ENCODE measurements at places on chromosomes 3 and 15.

DNA sequence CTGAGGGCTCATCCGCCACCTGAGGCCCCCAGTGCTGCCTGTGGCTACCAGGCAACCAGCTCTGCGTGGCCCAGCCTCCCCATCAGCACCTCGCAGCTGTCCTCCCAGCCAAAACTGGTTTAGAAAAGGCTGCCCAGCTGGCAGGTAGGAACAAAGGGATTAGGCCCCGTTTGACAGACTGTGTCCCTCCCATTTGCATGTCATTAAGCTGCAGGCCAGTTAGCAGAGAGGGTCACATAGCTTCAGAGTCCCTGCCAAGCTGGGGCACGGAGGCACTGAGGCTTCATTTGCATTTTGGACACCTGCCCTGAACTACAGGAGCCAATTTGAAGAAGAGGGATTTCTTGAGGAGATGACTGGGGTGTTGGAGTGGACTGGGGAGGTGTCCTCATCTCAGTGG, 177.9 kb downstream of the TLE3 start:
- no peak for DNase-seq

- no peak for DNase-seq
These were observed 316.5 kb downstream of the MEX3B start for GRCh38 chr15:81729340-81729739.

DNA sequence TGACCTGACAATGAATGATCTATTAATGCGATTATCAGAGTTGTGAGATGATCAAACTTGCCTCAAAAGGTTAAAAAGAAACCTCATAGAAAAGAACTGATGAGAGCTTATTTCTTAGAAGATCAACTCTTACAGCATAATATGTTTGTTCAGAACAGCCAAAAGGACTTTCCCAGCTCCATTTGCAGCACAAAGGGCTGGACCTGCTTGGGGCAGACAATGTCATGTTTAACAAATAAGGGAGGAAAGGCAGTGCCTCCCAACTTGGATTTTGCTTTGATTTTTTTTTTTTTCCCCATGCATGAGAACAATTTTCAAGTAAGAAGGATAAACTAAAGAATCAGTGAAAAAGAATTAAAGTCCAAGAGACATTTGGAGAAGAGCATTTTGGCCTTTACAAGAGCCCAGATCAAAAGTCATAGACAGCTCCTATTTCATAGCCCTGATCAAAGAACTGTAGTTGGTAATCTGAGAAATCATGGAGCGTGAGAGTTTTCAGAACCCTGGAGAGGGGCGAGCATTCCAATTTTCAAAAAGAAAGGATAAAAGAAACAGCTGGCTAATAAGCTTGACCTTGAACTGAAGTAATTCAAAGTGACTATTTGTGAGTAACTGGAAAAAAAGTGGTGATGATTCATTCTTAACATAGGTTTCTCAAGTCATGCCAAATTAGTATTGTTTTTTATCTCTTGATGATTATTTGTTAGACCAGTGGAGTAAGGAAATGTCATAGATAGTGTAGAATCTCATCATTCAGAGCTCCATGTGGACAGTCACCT, 136.0 kb upstream of the CFAP20DC start:
- DNase-seq = no peak

DNA sequence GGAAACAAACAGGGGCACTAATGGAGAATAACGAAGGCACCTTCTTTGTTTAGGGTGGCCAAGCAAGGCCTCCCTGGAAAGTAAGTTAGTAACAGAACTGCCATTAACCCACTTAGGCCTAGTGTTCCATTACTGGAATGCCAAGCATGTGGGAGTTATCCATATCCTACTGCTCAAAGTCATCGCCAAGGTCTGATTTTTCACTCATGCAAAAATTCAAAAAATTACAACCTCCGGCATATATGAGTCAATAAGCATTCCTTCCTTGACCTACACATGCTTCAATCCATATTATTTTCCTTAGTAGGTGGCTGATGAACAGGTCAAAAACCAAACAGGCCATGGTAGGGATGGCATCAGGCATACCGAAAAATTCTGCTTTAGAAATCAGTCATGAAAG, 1097.2 kb downstream of the FHIT start:
- DNase-seq = no peak

DNA sequence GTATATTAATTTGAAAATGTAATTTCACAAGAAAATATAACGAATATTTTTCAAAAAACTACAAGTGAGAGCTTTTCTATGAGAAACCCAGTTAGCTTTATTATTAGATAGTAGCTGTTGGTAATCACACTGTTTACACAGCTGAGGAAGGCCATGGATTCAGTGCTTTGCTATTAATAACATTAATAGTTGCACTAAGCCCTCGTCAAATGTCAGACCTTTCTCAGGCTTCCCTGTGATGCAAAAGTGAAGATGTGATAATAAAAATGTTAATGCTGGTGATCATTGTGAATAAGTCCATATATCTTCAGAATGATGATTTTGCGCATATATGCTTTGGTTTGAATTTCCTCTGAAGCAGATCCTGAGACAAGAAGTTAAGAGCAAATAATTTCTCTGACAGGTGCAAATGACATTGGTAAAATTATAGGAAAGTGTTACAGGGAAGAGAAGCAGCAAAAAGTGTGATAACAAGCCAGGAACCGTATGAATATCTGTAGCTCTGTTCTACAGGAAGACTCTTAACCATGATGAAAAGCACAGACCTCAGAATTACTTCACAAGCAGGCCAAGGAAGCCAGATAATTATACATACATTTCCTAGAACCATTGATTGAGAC, 56.5 kb upstream of the CNTN6 start:
- DNase-seq = no peak

- no peak for DNase-seq
These were observed 143.9 kb downstream of the APBA2 start for GRCh38 chr15:29029651-29030195.

GRCh38 chr15:54289590-54290136, 311.4 kb downstream of the UNC13C start:
- DNase-seq = no peak

DNA sequence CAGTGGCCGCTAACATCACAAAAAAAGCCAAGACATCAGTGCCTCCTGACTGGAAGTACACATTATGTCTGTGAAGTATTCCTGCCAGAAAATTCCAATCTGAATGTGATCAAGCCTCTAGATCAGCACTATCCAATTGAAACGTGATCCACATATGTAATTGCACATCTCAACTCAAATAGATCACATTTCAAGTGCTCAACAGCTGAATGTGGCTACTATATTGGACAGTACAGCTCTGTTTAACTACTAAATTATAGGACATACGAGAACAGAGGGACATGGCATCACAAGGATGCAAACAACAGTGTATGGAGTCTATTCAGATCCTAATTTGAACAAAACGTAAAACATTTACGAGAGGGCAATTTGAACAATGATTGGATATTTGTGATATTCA, 542 bp upstream of the UBAP1L start:
- DNase-seq = no peak

GRCh38 chr3:110929816-110930215, 141.8 kb upstream of the NECTIN3 start:
- DNase-seq = no peak

DNA sequence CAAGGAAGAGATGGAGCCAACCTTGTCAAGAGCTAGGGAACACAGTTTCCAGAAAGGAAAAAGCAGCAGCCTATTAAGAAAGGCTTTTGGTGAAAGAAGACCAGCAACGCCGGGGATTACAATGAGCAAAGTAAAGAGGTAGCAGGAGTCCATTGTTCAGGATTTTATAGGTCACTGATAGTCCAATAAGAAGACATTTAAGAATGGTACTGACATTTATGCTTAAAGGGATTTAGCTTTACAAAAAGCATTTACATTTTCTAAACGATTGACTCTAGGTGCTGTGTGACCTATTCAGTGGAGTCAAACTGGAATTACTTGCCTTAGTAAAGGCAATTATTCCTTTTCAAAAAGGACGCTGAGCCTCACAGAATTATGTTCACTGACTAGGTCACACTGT, 40.8 kb downstream of the CSNK1G1 start:
- DNase-seq = no peak

GRCh38 chr3:47762233-47762632, 19.5 kb downstream of the SMARCC1 start:
- no peak for DNase-seq

- DNase-seq = peak; percentile 9
These were observed 31.6 kb upstream of the SLC35G2 start for GRCh38 chr3:136787349-136787748.

DNA sequence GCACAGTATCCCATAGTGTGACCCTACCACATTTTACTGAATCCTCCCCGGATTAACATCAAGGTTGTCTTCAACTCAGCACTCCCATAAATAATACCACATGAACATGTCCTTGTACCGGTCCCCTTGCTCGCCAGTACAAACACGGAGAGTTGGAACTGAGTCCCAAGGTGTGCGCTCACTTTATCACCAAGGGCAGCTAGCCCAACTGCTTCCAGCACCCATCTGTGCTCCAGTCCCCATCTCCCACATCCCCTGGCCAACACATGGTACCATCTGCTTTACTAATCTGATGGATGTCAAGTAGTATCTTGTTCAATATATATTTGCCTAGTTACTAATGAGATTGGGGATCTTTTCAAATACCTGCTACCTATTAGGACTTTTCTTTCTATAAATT, 64.7 kb downstream of the ISG20 start:
- DNase-seq = no peak

DNA sequence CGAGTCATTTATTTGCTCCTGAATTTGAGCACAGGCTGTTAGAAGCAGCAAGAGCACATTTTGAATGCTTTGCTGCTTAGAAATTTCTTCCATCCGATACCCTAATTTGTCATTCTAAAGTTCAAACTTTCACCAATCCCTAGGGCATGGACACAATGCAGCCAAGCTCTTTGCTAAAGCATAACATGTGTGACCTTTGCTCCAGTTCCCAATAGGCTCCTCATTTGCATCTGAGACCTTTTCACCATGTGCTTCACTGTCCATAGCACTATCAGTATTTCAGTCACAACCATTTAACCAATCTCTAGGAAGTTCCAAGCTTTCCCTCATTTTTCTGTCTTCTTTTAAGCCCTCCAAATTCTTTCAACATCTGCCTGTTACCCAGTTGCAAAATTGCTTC, 1333.1 kb downstream of the SI start:
- no peak for DNase-seq

- peak; percentile 50 for DNase-seq
These were observed at the start of gene SEMA3F for GRCh38 chr3:50154840-50155490. Gene SEMA3F, plus strand, starts transcription at chr3:50155324. Its CDS starts 4,299 bp downstream, at chr3:50159623.

GRCh38 chr15:60390231-60390630, 7.6 kb downstream of the ANXA2 start:
- no peak for DNase-seq

DNA sequence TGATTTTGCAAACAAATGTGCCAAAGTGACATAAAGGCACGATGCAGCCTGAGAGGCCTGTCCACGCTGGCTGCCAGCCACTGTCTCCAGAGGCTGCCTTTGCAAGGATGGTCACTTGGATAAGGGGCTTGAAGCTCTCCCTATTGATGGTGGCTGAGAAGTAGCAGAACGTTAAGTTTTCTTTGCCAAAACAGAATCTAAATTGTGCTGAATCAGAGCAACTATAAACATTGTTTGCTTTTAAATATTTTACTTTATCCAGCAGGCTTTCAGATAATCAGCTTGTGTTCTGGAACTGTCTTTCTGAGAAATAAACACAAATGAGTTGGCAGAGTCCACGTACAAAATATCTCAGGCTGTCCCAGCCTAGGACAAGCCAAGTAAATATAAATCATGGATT, 23.8 kb upstream of the CNBP start:
- no peak for DNase-seq

DNA sequence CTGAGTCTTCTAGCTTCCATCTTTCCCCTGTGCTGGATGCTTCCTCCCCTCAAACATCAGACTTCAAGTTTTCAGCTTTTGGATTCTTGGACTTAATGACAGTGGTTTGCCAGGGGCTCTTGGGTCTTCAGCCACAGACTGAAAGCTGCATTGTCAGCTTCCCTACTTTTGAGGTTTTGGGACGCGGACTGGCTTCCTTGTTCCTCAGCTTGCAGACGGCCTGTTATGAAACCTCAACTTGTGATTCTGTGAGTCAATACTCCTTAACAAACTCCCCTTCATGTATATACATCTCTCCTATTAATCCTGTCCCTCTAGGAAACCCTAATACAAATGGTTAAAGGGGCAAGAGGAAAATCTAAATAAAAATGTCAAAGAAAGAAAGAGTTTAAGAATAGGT, 100.1 kb downstream of the ABI3BP start:
- DNase-seq = no peak

- no peak for DNase-seq
These were observed 32.3 kb upstream of the CRTC3 start for GRCh38 chr15:90497376-90497775.

GRCh38 chr3:81419228-81419627, 342.2 kb downstream of the GBE1 start:
- no peak for DNase-seq

DNA sequence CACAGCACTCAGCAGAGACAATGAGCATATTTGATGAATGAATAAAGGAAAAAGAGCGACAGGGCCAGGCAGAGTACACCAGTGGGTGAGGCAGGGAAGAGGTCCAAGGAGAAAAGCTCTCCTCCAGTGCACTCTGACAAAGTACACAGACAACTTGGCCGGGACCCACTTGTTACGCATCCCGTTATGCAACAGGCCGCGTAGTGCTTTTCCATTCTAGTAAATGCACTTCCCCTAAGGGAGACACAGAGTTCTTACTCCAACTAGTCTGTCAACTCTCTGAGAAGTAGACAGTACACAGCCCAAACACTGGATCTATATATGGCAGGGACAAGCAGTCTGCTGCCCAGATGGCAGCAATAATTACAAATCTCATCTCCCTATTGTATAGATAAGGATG, 18.5 kb downstream of the LARP6 start:
- no peak for DNase-seq

DNA sequence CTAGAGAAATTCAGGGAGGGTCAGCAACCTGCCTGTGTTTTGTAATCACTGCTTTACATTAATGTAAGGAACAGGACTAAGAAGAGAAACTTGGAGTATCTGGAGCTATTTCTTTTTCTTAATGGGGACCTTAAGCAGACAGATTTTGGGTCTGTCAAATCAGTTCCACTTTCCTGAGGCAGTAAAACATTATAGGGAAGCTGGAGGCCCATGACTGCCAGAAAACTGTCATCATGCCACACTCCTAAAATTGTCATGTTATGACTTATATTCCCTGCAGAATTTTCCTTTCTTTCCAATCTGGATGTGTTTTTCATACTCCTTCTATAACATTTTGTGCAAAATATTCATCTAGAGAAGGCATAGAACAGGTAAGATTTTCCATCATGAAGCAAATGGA, 28.8 kb downstream of the DGKG start:
- DNase-seq = no peak

GRCh38 chr3:66423791-66424190, 77.0 kb downstream of the LRIG1 start:
- no peak for DNase-seq

- no peak for DNase-seq
These were observed 10.2 kb downstream of the TADA3 start for GRCh38 chr3:9781978-9782603.

Measured in activated CD4-positive, alpha-beta T cell treated with anti-CD3 and anti-CD28 coated beads for 1 hour (primary cell).